ENCODE measurements at places on chromosomes 5 and 9. TPM values are rescaled to one million over a fixed set of nuclear protein-coding genes. Genes with fewer than 3 reads are reported as not detected.
A peak's percentile ranks its signal among the peaks of the same experiment; 100 is the strongest.

The NDST1 gene
- 45.6 TPM for total RNA-seq

DNA sequence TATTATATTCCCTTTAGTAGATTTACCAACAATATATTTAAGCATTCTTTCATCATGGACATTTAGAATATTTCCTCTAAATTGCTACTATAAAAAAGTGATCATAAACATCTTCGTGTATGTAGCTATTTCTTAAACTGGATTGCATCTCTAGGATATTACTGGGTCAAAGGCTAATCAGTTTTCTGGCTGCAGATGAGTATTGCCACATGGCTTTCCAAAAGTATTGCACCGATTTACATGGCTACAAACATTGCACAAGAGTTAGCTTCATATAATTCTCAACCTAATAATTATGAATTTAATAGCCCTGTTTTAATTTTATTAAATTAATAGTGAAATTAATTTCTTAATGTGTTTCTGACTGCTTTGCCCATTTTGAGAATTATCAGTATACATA is 183.4 kb downstream of the DMRT2 start:
- no peak overlapping the region for H3K27ac ChIP-seq
- H3K27me3 ChIP-seq = no peaks in the 10 kb centered on the region
- H3K4me1 ChIP-seq = no peaks in the 10 kb centered on the region
- no peaks in the 10 kb centered on the region for H3K36me3 ChIP-seq

- no peak overlapping the region for H3K4me3 ChIP-seq
- DNase-seq = no peak
- no peaks in the 10 kb centered on the region for H3K27me3 ChIP-seq
- H3K36me3 ChIP-seq = no peaks in the 10 kb centered on the region
- H3K27ac ChIP-seq = no peak overlapping the region
These were observed 536.0 kb upstream of the WWC1 start for GRCh38 chr5:167755420-167755819.

The FCN2 gene
- not detected for total RNA-seq

The NOXA1 gene
- 0.65 TPM for total RNA-seq

GRCh38 chr5:67201897-67202549 is 5.4 kb upstream of the CD180 start:
- H3K4me3 ChIP-seq = no peak overlapping the region
- no peak overlapping the region for H3K27ac ChIP-seq
- no peaks in the 10 kb centered on the region for H3K27me3 ChIP-seq
- no peaks in the 10 kb centered on the region for H3K4me1 ChIP-seq

The SLC1A3 gene
- 8.5 TPM for total RNA-seq

The ODF2 gene
- total RNA-seq = 49.4 TPM

DNA sequence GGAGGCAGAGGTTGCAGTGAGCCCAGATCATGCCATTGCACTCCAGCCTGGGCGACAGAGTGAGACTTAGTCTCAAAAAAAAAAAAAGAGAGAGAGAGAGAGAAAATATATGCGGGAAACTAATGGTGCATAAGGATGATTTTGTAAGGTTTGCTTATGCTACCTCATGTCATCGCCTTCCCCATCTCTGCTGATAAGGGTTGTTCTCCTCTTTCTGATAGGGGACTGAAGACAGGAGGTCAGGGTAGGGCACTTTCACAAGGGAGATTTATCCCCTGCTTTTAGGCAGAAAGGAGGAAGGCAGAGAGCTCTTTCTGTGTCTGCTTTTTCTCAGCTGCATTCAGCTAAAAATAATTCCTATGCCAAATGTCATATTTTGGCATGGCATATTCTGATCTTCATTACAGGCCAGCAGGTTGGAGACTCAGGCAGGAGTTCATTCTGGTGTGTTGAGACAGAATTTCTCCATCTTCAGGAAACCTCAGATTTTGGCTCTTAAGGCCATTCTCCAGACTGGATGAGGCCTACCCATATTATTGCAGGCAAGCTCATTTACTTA is 220.2 kb downstream of the AUH start:
- no peaks in the 10 kb centered on the region for H3K36me3 ChIP-seq
- H3K4me1 ChIP-seq = peaks cover 11% of the 10 kb centered on the region
- DNase-seq = no peak
- no peak overlapping the region for H3K27ac ChIP-seq
- no peaks in the 10 kb centered on the region for H3K27me3 ChIP-seq

- H3K27ac ChIP-seq = no peak overlapping the region
- H3K4me3 ChIP-seq = no peak overlapping the region
- no peaks in the 10 kb centered on the region for H3K27me3 ChIP-seq
- peaks cover 60% of the 10 kb centered on the region for H3K4me1 ChIP-seq
- no peaks in the 10 kb centered on the region for H3K36me3 ChIP-seq
These were observed 92.4 kb downstream of the ARL15 start for GRCh38 chr5:54217826-54218503.

GRCh38 chr9:81264516-81264915 is 424.8 kb downstream of the TLE1 start:
- no peaks in the 10 kb centered on the region for H3K27me3 ChIP-seq
- no peak overlapping the region for H3K4me3 ChIP-seq
- no peaks in the 10 kb centered on the region for H3K36me3 ChIP-seq
- DNase-seq = no peak

DNA sequence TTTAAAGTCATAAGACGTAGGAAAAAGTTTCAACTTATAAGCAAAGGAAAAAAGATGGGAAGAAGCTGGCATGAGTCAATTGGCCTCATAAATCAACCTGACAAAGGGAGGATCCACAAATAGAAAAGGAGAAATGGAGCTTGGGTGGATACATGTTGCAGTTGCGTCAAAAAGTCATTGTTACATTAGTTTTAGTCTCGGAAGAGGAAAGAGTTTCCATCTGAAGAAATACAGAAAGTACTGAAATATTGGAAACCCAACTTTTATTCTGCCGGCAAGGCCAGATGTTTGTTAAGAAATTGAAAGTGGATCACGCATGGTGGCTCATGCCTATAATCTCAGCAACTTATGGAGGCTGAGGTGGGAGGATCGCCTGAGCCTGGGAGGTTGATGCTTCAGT is 11.3 kb upstream of the TIMD4 start:
- no peaks in the 10 kb centered on the region for H3K36me3 ChIP-seq
- no peak overlapping the region for H3K4me3 ChIP-seq
- H3K27ac ChIP-seq = no peak overlapping the region
- no peaks in the 10 kb centered on the region for H3K27me3 ChIP-seq
- no peak for DNase-seq

DNA sequence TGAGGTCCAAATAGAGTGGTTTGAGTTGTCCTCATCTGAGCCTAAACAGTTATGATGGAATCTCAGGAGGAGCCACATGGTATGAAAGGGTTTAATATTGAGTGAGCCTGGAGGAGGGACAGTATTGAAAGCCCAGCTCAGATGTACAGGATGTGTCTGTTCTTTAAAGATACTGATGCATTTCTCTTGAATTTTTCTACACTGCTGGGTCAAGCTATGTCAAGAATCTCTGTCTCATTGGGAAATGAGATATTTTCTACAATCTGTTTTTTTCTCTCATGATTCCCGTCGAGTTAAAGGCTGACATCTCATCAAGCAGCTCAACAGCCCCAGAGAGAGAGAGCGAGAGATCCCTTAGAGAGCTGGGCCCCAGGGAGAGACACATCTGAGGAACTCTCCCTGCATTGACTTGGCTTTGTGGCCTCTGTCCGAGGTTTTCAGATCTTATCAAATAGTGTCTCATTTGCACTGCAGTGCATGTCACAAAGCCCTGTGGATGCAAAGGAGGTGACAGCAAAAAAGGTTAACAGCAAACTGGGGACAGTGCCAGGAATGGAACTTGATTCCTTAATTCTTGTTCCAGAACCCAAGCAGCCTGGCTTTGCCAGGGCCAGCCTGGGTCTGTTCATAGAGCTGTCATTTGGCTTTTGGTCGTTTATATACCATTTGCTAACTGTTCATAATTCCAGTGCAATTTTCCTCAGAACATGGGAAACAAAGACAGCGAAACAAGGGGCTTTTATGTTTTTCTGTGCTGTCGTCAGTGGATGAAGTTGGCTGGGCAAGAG is 19.0 kb upstream of the ACTBL2 start:
- no peak overlapping the region for H3K27ac ChIP-seq
- no peaks in the 10 kb centered on the region for H3K4me1 ChIP-seq
- no peaks in the 10 kb centered on the region for H3K36me3 ChIP-seq
- DNase-seq = no peak
- no peak overlapping the region for H3K4me3 ChIP-seq

DNA sequence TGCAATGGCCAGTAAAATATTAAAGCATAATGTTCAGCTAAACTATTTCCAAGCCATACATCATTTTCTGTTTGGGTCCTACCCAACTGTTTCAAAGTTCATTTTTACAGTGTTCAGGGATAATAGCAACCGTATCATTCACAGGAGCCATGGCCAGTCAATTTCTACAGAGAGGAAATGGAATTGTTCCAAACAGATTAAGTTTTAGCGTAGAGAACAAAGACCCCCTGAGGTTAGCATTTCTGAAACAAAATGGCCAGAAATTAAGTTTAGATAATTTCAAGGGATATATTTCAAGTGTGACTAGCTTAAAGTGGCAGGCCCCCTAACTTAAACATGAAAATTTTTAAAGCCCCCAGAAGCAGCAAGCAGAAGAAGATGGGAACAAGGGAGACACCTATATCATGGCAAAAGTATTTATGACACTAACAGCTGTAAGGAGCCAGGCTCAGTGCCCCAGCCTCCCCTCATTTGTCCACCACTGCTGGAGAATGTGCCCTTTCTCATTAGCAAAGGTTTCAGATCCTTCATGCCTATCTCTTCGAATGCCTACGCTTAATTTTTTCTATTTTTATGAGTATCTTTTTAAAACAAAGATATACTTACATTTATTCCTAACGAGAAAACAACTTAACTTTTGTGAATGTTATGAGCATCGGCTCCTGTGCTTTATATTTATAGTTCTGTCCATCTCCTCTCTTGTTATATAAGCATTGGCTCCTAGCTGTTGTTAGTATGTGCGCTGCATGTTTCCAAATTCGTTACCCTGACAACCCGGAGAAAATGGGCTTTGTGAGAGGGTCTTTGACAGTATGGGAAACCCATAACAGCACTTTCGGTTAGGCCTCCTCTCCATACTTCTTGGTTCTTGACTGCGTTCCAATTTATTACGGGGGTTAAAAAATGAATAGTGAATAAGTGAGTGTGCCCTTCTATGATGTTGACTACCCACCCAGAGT is 116.3 kb downstream of the MED27 start:
- H3K27me3 ChIP-seq = no peaks in the 10 kb centered on the region
- H3K27ac ChIP-seq = no peak overlapping the region
- H3K36me3 ChIP-seq = no peaks in the 10 kb centered on the region
- H3K4me3 ChIP-seq = no peak overlapping the region

DNA sequence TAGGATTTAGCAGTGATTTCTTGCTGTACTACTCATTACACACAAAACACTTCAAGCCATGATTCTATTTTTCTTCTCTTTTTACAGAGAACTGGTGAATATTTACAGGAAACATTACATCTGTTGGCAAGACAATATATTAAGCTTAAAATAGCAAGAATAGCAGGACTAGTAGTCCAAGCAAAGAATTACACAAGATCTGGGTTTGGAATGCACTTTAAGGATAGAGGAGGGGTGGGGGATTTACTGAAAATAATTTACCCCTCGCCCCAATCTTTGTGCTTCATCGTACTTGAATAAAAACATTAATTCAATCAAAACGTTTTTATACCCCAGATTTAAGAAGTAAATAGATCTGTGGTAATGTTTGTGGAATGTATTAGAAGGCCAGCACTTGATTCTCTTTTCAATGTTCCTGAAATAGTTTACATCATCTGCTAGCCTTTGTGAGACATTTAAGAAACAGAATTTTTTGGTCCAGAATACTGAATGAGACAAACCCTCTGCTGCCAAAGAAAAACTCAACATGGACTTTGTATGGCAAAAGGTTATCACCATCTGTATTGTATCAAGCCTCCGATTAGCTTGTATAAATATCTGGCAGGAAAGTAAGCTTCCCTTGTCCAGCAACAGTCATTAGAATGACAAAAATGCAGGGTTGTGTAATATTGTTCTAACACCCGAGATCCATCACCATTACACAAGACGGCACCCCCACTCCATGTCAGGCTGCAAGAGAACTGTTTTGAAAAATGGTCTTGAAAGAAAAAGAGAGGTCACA is 23.8 kb downstream of the SVEP1 start:
- H3K36me3 ChIP-seq = no peaks in the 10 kb centered on the region
- no peak overlapping the region for H3K4me3 ChIP-seq
- no peak for DNase-seq
- no peaks in the 10 kb centered on the region for H3K4me1 ChIP-seq

- H3K27ac ChIP-seq = no peak overlapping the region
- H3K36me3 ChIP-seq = no peaks in the 10 kb centered on the region
- peaks cover 11% of the 10 kb centered on the region for H3K4me1 ChIP-seq
- H3K27me3 ChIP-seq = no peaks in the 10 kb centered on the region
These were observed 3.7 kb upstream of the DPM2 start for GRCh38 chr9:127941062-127941960.

DNA sequence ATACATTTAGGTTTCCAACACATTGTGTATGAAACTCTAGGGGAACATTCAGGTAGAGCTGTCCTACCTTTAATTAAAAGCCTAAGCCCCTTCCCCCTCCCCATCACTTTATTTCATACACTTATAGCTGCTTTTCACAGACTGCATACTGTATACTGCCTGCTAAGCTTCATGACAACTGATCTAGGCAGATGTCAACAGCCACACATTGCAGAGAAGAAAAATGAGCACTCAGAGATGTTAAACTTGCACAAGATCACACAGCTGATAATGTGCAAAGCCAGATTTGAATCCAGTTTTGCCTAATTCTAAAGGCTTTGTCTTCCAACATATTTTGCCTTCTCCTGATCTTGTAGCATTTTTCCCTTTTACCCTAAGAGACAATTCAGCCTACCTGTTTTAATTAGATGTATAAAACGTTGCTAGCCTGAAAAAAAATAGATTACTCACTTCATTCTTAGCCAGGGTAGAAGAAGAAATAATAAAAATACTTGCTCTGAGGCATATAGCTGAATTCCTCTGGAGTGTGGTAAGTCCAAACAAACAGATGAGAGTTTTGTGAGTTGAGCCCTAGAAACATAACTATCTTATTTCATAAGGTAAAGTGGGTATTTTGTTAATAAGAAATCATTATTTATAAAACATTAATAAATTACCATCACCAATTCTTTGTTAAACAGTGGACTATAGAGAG is 56.9 kb upstream of the CAST start:
- no peak for DNase-seq
- H3K27me3 ChIP-seq = no peaks in the 10 kb centered on the region
- no peak overlapping the region for H3K4me3 ChIP-seq
- no peaks in the 10 kb centered on the region for H3K4me1 ChIP-seq
- H3K27ac ChIP-seq = no peak overlapping the region

The PRDM9 gene
- not detected for total RNA-seq

The DNAI1 gene
- 0.52 TPM for total RNA-seq

The TBC1D13 gene
- total RNA-seq = 19.0 TPM

DNA sequence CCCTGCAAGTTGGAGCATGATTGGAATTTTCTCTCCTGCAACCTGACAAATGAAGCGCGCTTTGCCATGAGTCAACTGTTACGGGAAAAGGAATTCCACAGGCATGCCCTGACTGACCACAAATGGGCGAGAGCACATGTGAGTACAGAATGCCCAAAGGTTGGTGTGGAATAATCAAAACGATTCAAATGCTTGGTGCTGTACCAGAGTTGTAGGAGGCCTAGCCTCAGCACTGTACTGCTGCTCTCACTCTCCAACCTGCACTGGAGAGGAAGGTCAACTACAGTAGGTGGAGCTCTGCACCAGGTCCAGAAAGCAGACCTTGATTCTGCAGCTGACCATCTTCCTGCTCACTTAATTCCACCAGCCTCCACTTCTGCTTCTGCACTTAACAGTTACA is 406.9 kb upstream of the ACTBL2 start:
- peak; percentile 15 for DNase-seq
- no peaks in the 10 kb centered on the region for H3K36me3 ChIP-seq
- H3K27ac ChIP-seq = no peak overlapping the region
- H3K27me3 ChIP-seq = no peaks in the 10 kb centered on the region
- H3K4me1 ChIP-seq = no peaks in the 10 kb centered on the region

The WASHC1 gene
- total RNA-seq = 8.4 TPM

The GLRA1 gene
- total RNA-seq = not detected

The ZNF462 gene
- total RNA-seq = 93.4 TPM

GRCh38 chr5:38341641-38342040 is 83.3 kb downstream of the EGFLAM start:
- DNase-seq = no peak
- H3K4me3 ChIP-seq = no peak overlapping the region
- H3K27ac ChIP-seq = no peak overlapping the region

All from neural progenitor cell (in vitro differentiated cells).